ENCODE measurements at places on chromosomes 4 and X.

GRCh38 chrX:32276153-32276552, 935.2 kb downstream of the DMD start:
- no peak for DNase-seq

DNA sequence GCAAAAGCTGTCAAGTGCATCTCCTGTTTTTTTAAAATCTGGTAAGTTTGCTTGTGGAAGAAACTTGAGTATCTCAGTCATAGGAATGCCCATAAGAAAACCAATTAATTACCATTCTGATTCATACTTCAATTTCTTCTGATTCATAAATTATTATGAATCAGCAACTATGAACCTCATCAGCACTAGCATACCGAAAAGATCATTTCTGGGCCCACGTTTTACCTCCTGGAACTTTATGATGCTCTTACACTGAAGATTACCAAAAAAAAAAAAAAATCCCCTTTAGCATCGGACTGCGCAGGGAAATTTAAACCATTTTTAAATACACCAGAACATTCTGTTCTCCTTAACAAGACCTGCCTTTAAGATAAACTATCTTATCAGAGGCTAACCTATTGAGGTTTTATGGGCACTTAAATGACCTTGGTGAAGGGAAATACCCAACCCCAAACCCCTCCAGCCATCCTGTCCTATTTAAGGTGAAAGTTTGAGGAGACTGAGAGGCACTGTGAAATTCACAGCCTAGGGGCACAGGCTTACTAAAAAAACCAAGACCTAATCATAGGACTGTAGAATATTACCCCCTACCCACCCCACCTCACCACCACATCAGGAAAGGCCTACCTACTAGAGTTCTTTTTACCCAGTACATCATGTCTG, 38.2 kb upstream of the ABCG2 start:
- no peak for DNase-seq

DNA sequence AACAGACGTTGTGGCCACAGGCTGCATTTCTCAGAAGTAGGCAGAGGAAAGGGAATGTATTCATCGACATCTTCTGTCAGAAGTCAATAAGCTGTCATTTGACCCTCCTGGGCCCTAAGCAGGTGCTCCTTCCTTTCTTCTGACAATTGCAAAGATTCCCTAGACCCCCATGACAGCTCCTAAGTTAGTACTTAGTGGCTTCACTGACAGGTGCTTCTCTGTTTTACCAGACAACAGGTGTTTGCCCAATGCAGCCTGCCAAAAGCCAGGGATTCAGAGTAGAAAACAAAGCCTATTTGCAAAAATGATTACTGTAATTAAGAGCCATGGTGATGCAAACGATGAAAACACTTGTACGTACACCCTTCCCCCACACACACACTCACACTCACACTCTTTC, 7.5 kb upstream of the FGF5 start:
- DNase-seq = no peak

- DNase-seq = no peak
These were observed 368.6 kb downstream of the HNRNPD start for GRCh38 chr4:82005158-82005557.

GRCh38 chrX:44506678-44507077, 36.0 kb downstream of the FUNDC1 start:
- no peak for DNase-seq

DNA sequence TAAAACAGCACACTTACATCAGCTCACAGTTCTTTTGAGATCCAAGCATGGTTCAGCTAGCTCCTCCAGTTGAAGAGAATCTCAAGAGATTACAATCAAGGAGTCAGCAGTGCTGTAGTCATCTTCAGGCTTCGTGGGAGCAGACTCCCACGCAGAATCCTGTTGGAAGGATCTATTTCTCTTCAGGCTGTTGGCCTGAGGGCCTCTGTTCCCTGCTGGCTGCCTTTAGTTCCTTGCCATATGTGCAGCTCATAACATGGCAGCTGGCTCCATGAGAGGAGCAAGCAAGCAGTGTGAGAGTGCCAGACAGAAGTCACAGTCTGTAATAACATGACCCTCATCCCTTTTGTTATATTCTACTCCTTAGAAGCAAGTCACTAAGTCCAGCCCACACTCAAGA, 168.6 kb downstream of the COX18 start:
- DNase-seq = no peak

GRCh38 chrX:10190367-10190766, 33.6 kb downstream of the CLCN4 start:
- DNase-seq = peak; percentile 45

DNA sequence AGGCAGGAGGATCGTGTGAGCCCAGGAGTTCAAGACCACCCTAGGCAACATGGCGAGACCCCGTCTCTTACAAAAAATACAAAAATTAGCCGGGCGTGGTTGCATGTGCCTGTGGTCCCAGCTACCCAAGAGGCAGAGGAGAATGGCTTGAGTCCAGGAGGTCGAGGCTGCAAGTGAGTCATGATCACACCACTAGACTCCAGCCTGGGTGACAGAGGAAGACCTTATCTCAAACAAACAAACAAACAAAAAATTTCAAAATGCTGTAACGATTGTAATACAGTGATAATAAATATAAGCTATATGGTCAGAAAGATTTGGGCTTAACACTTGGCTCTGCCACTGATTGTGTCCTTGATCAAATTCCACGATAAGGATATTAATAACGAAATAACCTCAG, 24.2 kb downstream of the SLC25A4 start:
- no peak for DNase-seq

DNA sequence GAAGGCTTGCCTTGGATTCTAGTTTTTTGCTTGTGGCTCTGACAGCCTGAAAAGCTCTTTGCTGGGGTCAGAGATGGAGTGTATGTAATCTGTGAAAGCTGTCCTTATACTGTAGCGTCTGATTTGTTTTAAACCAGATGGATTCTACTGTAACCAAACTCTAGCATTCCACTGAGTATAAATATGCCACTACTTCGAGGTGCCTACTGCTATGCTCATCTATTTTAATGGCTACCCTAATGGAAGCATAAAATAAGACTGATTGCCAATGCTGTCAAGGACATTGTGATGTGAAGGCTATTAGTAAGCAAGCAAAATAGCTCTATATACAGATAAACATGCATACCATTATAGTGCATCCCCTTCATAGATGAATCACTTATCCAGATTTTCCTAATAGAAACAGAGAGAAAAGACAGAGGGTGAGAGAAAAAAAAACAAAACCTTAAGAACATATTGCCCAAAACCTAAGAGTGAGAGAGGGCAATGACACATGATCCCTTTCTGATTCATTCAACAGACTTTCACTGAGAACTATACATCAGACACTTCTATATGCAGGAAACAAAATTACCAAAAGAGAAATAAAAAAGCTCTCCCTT, 1025.8 kb upstream of the LCORL start:
- DNase-seq = no peak

DNA sequence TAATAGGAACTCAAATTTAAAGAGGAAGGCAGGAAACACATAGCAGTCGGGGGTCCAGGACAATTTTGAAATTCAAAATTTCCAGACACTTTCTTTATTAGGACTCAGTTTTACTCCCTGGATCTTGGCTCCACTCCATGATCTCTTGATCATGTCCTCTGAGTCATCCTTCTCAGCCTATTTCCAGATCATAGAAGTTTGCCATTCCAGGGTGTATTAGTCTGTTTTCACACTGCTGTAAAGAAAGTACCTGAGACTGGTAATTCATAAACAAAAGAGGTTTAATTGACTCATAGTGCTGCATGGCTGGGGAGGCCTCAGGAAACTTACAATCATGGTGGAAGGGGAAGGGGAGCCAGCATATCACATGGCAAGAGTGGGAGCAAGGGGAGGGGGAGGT, 564.7 kb upstream of the ACTRT1 start:
- no peak for DNase-seq

DNA sequence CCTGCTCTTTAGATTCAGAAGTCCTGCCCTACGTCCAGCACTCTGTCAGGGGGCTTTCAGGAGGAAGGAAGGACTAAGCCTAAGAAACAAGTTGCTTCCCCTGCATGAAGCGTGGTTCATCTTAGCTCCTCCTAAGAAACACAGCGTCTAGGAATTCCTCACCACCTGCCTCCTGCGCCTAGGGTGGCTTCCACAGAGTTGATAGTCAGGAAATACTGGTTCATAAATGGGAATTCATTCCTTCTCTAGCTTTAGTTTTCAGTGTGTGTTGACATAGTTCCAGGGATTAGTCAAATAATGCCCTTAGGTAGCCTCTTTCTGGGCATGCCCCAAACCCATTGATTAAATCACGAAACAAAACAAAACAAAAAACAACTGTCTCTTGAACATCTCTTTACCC, 1.7 kb upstream of the MXRA5 start:
- DNase-seq = no peak

GRCh38 chr4:92231511-92231910, 72.3 kb upstream of the GRID2 start:
- DNase-seq = no peak

- DNase-seq = no peak
These were observed 174.8 kb downstream of the HHIP start for GRCh38 chr4:144820728-144821085.

DNA sequence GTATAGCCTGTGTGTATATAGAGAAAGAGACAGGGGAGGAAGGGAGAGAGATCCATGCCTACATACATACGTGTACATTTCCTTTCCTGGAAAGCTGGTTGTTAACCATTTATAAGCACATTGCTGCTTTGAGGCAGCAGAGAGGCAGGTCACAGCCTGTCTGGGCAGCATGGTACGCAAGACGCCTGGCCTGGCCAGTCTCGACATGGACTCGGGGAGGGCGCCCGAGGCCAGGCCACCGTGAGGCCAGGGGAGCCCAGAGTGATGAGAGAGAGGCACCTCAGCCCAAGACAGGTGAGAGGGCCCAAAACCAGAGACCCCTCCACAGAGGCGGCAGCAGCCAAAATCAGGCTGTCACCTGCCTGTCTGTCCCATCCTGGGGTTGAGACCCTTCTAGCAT, 3.9 kb downstream of the TREX2 start:
- no peak for DNase-seq

DNA sequence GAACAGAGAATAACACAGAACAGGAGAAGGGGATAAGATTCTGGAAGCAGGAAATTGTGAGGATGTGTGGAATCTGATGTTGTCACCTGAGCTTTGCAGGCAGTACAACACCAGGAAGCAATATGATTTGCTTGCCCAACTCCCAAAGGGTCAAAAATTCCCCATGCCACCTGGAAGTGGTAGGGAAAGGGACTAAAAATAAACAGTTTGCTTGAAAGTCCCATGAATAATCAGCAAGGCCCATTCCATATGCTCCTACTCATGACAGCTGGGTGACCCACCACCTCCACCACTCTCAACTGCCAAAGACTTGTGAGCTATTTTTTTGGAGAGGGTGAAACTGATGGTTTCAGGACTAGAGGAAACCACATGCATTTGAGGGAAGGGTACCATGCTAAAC, 168.4 kb downstream of the KCNIP4 start:
- no peak for DNase-seq

DNA sequence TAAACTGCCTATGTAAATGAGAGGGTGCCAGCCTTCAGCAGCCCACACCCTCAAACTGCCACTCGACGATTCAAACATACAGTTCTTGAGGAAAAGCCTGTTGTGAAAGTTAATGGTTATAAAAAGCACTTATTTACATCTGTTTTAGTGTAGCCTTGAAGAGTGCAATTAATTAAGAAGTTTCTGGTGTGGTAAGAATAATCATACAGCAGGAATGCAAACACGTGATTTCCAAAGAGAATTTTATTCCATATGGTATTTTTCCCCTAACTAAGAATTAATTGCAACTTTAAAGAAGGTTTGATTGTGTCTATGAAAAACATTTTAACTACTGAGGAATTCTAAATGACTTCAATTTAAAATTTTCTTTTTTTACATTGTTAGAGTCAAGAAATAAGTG, 176.3 kb upstream of the PITX2 start:
- DNase-seq = no peak

- no peak for DNase-seq
These were observed 585.7 kb upstream of the PABPC4L start for GRCh38 chr4:134787315-134787714.

DNA sequence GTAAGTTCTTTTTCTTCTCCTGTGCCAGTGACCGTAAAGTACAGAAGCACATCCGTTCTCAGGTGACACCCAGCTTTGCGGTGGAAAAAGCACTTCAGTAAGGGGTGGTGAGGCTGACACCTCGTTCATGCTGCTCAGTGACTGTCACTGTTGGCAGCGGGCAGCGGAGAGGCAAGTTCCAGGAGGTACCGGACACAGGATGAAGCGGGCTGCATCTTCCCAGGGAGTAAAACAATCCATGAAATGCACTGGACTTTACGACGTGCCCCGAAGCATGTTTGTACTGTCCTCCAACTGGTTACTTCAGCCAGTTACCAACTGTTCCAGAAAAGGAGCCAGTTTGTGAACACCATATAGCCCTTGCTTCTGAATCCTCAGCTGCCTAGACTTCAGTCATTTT, 110.7 kb downstream of the ZNF827 start:
- DNase-seq = peak; percentile 28

- no peak for DNase-seq
These were observed 192.7 kb upstream of the STS start for GRCh38 chrX:6954836-6955235.

DNA sequence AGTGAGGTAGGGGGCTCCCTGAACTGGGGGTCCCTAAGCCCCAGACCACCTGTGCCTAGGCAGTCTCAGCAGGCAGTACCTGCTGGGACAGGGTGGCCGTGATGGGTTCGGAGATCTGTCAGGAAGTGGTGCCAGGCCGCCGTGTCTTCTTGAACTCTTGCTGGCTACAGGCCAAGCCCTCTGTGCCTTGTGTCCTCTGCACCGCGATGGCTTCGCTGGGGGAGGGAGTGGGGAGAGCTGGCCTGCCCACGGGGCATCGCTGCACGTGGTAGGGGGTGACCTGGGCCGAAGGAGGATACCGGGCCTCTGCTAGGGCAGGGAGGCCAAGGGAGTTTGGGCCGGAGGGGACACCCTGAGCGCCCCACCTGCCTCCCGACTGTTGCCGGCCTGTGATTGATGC, 96.7 kb upstream of the NKX1-1 start:
- peak; percentile 5 for DNase-seq

- DNase-seq = no peak
These were observed 280.2 kb downstream of the ADGRA3 start for GRCh38 chr4:22235698-22236097.

DNA sequence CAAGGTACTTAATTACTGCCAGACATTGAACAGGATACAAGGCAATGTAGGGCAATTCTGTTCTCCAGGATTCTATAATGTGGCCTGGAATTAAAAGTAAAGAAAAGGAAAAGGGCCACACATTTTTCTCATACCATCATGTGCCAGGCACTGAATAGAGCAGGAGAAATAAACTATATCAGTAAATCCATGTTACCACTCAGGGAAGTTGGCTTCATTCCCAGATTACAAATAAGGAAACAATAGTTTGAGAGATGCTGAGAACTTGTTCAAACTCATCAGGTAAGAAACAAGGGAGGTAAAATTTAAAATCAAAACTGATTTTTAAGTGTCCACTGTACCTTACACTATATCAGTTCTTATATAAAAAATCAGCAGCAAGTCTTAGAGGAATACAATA, 645.0 kb upstream of the ATOH1 start:
- no peak for DNase-seq

- DNase-seq = no peak
These were observed 5.3 kb upstream of the FGA start for GRCh38 chr4:154595807-154596206.
